ENCODE measurements at places on chromosomes 7 and 10.

- peak; percentile 59 for DNase-seq
These were observed 1.8 kb downstream of the PDAP1 start for GRCh38 chr7:99406557-99406956.

GRCh38 chr7:151017953-151018420 lies 6.3 kb downstream of the ATG9B start:
- DNase-seq: peak; percentile 98

GRCh38 chr7:107560898-107561516 lies 2.7 kb downstream of the COG5 start:
- peak; percentile 34 for DNase-seq

DNA sequence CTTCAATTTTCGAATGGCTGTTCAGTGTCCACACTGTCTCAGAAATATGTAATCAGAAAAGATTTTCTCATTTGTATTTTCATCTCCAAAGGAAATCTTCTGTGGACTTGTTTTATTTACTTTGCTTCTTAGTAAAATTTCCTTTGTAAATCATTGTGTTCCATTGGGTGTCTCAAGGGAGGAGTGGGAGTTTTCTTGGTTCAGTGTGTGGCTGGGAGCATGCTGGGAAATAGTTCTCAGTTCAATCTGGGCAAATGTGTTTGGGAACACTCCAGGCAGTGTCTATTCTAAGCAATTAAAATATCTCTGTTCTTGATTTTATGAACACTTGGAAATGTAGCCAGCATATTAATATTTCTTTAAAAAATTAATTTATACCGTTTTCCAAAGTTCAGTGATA lies 1019.8 kb downstream of the CNTNAP2 start:
- no peak for DNase-seq

Measured in osteoblast (primary cell).